ENCODE measurements at places on chromosomes 2 and 18.

DNA sequence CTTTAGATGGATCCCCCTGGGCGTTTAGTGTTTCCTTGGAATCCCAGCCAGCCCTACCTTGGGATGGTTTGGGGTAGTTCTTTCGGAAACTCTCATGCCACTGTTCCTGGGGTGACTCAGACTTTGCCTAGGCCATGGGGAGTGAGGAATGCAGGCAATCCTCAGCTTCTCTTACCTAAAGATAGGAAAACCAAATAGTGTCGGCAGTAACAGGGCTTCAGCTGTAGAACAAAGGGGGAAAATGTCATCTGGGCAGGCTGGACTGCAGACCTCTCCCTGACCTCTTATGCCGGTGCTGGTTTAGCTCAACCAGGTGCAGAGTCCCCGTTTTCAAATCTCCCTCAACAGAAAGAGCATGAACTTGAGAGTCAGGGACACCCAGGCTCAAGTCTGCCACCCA lies 252.1 kb downstream of the TSN start:
- no peak for DNase-seq

- DNase-seq: no peak
These were observed 37.4 kb upstream of the SATB2 start for GRCh38 chr2:199495147-199495546.

DNA sequence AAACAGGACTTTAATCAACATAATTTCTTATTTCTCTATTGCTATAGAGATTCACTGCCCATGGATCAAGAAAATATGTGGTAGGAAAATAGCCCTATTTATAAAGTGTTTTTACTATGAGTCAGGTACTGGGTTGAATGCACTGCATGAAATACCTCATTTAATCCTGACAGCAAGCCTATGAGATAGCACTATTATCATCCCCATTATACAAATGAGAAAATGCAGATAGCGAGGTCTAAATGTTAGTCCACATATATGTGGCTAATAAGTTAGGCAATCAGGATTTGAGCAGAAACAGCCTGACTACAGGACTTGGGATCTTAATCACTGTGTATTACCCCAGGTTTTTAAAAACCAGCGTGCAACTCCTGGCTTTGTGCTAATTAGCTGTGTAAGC lies 8.5 kb upstream of the LYPD1 start:
- no peak for DNase-seq

- no peak for DNase-seq
These were observed 46.7 kb downstream of the CD226 start for GRCh38 chr18:69900941-69901340.

DNA sequence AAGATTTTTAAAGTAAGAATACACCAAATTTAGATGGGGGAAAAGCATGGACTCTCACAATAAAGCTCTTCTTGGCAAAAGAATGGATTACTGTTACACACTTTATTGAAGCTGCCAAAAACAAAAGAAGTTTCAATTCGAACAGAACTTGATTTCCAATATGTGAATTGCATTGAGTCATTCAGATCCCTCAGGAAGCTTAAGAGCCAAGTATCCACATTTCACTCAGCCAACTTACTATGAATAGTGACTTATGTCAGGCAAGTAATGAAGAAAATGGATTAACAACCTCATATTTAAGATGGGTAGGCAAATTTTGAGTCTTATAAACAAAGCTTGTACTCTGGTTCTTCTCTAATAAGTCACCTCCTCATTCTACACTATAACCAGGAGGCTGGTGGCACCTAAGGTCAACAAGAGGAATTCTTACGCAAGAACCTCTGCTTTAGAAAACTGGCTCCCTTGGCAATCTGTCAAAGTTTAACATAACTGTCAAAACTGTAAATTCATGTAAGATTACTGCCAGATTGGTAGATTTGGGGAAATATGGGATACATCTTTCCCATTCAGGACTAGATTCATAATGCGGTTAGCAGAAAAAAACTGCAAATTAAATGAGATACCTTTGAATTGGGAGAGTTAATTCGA lies 6.0 kb downstream of the HADHA start:
- DNase-seq: no peak

DNA sequence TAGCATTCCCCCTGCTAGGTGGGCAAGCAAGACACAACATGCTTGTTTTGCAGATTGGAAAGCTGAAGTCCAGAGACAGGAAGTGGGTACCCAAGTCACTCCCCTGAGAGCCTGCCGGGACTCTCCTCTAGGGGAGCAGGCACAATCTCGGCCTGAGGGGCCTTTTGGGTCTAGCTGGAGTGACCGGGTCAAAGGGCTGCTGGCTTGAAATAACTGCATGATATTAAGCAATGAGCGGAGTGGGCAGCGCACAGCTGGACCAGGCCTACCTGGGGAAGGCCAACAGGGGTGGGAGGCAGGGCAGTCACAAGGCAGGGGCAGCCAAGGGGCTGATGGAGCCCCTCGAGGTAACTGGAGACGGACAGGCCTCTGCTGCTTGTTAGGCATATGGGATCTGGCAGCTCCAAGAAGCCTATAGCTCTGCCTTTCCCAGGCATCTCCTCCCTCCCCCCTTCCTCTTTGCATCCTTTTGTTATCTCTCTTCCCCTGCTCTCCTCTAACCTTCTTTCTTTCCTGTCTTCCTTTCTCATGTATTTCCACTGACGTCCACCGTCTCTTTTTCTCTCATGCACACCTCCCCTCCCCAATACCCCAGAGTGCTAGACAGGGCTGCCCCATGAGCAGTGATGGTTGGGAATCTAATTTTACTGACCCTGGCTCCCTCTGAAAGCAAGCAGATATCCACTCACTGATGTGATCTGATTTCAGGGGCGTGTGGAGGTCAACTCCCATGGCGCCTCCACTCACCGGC lies 237.5 kb downstream of the LOXHD1 start:
- no peak for DNase-seq

DNA sequence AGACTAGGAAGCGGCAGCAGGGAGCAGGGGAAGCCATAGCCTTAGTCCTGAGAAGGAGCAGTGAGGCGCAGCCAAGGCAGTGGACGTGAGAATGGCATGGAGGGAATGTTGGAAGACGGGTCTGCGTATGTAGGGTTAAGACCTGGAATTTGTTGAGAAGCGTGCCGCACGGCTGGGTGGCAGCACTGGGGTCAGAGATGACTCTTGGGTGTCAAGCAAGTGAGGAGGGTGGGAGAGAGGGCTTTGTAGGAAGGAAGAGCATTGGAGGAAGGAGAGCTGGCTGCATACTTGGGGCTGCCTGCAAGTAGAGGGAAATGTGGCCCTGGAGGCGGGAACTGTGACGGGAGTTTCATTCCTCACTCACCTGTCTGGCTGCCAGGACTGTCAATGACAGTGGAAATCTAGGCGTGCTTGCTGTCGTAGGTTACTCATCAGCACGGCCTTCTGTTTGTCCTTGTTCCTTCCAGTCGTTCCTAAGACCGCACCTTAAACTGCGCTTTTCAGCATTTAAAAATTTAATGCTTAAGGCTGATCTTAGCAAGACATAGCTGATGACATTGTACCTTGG lies 108.0 kb downstream of the ITGB1BP1 start:
- no peak for DNase-seq

DNA sequence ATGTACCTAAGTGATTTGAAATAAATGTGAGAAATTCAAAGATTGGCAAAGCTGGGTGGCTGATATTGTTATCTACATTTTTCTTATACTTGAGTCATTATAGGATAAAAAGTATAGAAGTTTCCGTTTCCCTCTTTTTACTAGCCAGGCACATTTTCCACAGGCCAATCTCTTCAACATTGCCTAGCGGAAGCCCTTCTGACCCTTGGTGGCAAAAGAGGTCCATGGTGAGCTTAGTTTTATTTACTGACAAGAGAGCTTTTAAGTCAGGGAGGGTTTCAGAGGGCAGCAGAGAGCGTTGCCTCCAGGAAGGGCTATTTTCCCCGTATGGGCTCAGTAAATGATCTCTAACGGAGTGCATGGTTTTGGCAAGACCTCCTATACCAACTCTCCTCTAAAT lies 15.1 kb upstream of the RHOB start:
- no peak for DNase-seq

DNA sequence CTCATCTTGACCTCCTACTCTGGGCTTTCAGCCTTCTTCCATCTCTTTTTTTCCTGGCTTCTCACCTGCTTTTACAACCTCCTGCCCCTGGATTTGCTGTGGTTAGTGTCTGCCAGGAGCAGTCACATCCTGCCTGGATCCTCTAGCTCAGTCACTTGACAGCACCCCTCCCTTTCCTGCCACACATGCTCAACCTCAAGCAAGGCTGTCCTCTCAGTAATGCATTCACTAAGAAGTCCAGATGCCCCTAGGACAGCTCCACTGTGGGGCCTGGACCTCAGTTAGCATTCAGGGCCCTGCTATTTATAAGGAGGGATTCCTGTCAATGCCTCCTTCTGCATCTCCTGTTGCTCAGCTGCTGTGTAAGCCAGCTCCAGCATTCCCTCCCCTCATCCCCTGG lies 275.5 kb downstream of the SMAD2 start:
- DNase-seq: no peak

DNA sequence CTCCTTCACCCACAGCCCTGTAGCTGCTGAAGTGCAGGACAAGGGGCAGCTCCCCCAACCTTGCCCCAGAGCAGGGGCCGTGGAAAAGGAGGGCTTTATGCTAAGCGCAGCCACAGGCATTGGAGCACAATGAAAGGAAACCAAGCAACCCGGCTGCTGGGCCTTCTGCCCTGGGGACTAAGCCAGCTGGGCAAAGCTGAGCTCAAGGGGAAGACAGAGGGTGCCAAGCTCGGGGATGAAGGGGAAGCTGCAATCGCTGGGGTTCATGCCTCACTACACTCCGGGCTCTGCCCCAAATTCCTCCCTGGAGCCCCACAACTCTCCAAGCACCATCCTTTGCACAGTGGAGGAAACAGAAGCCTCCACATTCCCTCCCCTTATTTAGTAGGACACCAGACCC lies 12.4 kb downstream of the SFXN5 start:
- DNase-seq: peak; percentile 79

- no peak for DNase-seq
These were observed 793.6 kb upstream of the ACVR2A start for GRCh38 chr2:147051248-147051647.

- DNase-seq: no peak
These were observed 14.1 kb upstream of the ZSWIM2 start for GRCh38 chr2:186862869-186863709.

DNA sequence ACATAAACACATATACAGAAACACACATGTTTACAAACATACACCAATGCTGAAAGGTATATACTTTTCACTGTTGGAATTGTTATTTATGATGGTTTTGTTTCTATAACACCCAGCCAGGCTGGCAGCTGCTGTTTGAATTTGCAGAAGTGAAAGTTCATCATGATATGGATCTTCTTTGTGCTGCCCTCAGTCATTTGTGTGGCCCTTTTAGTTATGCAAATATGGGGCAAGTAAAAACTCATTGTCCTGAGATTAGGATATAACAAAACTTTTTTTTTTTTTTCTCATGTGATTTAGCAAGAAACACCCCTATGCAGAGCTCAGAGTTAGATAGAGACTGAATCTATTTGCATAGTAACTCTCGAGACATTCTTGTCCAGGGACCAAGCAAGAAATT lies 714.1 kb downstream of the KCNJ3 start:
- no peak for DNase-seq

DNA sequence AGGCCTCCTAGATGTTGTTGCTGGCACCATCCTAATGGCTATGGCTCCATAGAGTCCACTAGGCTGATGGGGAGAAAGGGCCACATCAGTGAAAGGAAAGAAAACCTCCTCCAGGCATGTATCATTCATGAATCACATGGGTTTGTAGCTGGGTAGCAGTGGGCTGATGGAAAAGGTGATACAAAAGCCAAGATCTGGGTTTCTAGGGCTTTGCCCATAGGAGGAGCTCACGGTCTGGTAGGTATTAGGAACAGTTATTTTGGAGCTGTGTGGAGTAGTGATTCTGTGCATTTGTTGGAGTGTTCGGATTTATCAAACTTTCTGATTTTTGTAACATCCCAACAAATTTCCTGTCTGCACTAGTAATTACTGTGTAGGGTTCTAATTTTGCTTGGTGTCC lies 259.2 kb downstream of the SLC4A3 start:
- no peak for DNase-seq

DNA sequence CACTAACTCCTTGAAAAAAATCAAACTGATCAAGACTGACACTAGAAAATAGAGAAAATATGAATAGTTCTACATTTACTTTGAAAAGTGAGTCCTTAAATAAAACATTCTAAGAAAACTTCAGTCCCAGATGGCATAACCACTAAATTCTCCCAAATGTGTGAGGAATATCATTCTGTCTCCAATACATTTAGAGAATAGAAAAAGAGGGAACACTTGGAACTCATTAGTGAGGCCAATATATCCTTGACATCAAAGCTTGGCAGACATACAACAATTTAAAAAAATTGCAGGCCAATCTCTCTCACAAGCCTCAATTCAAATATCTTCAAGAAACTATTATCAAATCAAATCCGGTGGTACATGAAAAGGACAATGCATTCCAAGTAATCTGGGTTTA lies 79.3 kb upstream of the TMEM247 start:
- DNase-seq: no peak

DNA sequence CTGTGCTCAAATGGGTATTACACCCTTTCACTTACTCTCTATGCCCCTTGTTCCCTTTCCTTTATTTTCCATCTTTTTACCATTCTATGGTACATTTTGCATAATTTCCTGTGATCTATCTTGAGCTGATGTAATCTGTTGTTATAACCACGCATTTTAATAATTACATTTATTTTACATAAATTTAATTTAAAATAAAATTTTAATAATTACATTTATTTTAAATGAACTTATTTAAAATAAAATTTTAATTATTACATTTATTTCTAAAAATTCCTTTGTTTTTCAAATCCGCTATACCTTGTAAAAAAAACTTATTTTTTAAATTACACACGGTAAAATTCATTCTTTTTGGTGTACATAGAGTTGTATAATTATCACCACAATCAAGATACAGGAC lies 93.9 kb downstream of the CRACDL start:
- no peak for DNase-seq

DNA sequence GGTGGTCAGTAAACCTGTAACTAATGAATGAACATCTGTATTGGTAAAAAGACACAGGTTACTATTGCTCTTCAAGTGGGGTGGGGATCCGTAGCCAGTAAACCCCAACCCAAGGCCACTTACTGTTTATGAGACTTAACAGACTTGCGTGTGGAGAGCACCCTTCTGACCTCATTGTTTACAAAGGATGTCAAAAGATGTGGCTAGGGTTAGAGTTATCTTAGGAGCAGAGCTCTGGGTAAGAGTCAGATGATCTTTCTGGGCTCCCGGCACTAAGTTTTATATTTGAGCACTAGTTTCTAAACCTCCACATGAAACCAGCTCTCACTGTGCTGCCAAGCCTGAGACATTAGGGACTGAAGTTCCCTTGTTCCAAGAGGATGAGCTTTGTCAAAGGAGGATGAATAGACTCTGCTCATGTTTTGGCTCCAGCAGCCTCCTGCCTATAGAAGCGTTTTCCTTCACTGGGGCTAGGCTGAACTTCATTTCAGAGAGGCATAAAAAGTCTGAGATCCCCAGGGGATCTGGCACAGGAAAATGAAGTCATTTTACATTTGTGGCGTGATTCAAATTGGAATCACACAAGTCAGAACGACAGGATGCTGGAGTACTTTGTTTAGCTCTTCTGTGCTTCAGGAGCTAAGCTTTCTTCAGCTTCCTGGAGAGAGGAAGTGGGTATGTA lies 403.1 kb upstream of the TRIB2 start:
- no peak for DNase-seq

GRCh38 chr2:165558832-165559231 lies 89.3 kb downstream of the CSRNP3 start:
- DNase-seq: no peak
